Activated T-helper 9 cell treated with anti-CD3 and anti-CD28 coated beads, Interleukin-2, amount 50 U/mL, for 16 hours (primary cell): ENCODE measurements at places on chromosomes 3 and 15.

GRCh38 chr3:151499168-151499567 lies 38.3 kb upstream of the IGSF10 start:
- DNase-seq, result no peak

GRCh38 chr3:89057398-89057797 lies 50.0 kb upstream of the EPHA3 start:
- DNase-seq, result no peak

DNA sequence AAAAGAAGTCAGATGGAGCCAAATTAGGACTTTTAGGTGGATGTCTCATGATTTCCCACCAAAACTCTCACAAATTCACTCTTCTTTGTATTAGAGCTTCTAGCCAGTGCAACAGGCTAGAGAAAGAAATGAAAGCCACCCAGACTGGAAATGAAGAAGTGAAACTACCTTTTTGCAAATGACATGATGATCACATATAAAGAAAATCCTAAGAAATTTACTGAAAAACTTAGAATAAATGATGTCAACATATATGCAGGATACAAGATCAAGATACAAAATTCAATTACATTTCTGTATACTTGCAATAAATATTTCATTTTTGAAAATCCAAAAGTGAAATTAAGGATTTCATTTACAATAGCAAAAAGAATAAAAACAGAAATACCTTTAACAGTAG lies 110.8 kb downstream of the LRIG1 start:
- no peak for DNase-seq

GRCh38 chr3:39208463-39209055 lies 16.2 kb upstream of the XIRP1 start:
- DNase-seq, result no peak

- DNase-seq, result no peak
These were observed 753.5 kb upstream of the NECTIN3 start for GRCh38 chr3:110318108-110318507.

DNA sequence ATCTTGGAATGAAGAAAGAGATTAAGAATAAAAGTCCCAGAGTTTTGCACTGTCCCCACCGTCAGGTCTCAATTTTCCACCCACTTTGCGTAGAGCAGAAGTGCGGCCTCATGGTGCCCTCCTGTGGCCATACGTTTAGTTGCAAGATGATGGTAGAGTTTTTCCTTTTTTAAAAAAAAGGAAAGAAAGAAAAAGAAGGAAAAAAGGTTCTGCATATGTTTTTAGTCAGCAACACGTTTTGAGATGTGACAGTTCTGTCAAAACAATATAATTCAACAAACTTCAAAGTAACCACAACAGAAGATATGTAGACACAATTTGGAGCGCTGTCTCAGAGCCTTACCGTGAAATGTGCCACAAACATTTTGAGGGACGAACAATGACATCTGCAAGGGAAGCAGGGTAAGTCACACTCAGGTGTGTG lies 24.6 kb downstream of the EBLN2 start:
- peak; percentile 20 for DNase-seq

DNA sequence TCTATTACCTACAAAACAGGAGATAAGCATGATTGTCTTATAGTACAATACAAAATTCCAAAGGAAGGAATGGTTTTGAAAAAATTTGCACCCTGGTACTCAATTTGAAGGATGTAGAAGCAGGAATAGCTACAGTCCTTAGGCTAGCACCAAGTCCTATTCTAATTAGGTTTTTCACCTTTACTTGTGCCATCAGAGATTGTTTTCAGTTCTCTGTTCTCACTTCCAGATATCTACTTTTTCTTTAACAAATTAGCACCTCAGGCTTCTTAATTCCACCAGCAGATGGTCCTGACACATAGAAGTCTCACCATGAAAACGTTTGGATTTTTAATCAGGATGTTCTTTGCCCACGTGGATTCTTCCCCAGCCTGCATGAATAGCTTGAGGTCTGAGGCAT lies 43.8 kb downstream of the IL5RA start:
- DNase-seq, result no peak

GRCh38 chr3:81753416-81754027 lies 7.9 kb downstream of the GBE1 start:
- DNase-seq, result no peak

DNA sequence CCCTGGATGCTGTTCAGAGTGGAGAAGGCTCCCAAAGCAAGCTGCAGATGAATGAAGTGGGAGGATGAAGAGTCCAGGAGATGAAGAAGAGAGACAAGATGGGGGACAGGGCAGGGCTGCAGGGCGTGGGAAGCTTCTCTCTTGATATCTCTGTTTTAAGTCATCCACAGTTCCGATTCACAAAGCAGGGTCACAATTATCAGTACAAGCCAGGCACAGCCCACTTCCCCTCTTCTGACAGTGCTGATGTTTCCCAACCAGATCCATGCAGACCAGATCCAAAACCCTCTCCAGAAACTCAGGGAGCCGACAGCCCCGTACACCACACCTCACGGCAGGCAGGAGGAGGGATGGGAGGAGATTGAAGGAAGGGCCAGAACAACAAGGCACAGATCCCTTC lies 31.1 kb downstream of the NTRK3 start:
- DNase-seq, result no peak

DNA sequence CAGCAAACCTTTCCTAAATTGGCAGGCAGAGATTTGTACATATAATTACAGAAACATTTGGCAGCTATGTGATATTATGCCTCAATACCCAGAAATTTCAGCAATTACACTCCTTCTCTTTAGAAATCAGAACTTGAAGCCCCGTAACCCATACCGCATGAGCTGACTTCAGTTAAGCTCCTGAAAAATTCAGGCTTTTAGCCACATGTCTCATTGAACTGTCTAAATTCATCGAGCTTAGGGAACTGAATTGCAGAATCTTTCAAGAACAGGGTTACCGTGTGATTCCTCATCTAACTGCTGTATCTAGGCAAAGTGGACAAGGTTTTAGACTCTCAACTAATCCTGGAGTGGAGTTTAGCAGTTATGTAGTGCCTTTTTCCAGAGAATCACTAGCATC lies 333.0 kb downstream of the EPHA3 start:
- no peak for DNase-seq

DNA sequence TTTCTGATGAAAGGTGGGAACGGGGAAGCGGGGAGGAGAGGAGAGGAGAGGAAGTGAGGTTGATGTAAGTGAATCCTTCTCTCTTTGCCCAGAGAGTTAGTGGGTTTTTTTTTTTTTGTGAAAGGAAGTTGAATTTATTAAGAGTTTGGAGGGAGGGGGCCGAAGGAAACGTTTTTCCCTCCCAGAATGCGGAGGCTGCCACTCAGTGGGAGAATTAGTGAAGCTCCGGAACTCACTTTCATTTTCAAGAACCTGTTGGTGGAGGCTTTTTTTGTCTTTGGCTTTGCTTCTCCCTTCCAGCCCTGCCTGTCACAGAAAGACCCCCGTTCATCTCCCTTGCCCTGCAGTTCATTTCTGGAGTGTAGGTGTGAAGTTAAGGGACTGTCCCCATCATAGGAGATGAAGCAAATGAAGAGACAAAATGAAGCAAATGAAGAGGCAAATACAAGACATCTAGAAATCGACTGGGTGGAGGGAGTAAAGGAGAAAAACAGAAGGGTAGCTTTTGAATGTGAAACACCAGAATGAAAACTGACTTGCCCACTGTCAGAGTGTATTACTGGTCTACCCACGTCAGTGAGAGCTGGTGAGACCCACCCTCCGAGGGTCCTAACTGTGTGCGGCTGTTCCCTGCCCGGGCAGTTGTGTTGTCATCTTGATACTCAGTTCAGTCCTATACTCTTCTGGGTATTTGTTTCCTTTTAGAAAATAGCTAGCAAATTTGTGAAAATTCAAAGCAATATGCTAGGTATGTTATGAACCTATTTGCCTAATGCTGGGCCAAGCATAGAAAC lies 91.5 kb downstream of the ITPR1 start:
- DNase-seq, result no peak

- no peak for DNase-seq
These were observed 82.2 kb downstream of the TRAK1 start for GRCh38 chr3:42173307-42173706.

- DNase-seq, result no peak
These were observed 34.7 kb upstream of the CTDSPL start for GRCh38 chr3:37826933-37827332.

- DNase-seq, result peak; percentile 5
These were observed 263.5 kb upstream of the CFAP20DC start for GRCh38 chr3:59313365-59313764.

DNA sequence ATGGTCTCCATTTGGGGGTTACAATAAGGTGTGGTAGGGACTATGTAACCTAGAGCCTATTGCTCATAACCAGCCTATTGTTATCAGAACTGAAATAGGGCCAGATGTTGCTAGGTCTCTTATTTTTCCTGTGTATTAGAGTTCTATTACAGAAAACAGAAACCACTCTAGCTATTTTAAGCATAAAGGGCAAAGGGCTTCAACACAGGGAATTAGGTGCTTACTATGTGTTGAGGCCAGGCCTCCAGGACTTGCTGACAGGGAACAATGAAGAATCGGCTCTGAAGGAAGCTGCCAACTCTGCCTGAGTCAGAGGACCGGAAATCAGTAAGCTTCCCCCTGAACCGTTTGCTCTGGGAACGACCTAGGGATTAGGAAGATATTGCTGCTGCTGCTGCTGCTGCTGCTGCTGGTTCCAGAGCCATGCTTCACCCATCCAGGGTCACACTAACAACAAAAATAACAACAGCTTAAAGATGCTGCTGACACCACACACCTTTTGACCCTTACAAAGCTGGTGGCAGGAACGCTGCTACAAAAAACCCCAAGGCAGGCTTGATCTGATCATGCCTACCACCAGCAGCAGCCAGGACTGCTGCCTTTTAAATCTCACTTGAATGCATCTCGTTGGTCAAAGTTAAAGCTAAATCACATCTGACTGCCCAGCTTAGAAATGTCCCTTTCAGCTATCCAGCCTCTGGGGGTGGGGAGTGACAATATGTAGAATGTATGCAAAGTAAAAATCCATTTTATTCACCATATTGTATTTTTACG lies 276.9 kb upstream of the IL12A start:
- DNase-seq, result no peak

- no peak for DNase-seq
These were observed 31.3 kb downstream of the NOX5 start for GRCh38 chr15:69045802-69046201.

DNA sequence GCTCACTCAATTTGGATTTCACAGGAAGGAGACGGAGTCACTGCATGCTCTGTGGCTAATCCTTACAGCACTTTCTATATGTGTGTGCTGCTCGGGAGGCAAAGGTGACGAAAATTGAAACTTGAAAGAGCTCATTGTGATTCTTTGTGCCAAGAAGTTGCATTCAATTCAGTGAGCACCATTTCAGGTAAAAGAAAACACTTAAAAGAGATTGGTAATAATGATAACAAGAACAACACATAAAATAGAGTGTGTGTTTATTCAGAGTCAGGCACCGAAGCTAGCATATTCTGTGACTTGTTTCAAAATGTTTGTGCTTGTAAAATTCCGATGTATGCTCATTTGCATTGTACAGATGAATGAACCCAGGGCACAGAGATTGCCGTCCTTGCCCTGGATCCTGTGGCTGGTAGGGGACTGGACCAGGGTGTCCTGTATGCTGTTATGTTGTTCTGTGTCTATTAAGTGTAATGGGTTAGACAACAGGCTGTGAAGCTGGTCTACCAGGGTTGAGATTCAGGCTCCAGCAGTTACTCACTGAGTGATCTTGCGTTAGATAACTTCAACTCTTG lies 193.3 kb upstream of the PROK2 start:
- DNase-seq, result no peak

- no peak for DNase-seq
These were observed 22.4 kb downstream of the ARL8B start for GRCh38 chr3:5144316-5144994.

DNA sequence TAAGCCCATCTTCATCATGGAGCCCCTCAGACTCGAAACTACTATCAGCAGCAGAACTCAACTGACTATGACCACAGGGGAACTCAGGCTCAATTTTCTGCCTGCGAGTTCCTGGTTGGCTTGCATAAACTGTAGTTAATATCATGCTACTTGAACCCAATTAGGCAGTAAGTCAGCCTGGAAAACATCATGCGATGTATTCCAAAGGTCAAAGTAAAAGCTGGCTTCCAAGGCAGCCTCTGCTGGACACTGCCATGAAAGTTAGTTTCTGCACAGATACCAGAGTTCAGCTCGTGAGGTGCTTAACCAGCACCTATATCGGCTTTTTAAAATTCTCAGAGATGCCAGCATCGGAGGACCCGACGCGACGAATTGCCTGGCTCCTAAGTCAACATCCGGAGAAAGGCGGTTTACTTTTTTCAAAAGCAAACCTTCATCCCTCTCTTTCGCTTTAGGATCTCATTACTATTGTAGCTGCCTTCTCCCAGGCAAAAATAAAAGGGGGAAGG lies 3.8 kb downstream of the ANP32A start:
- no peak for DNase-seq

DNA sequence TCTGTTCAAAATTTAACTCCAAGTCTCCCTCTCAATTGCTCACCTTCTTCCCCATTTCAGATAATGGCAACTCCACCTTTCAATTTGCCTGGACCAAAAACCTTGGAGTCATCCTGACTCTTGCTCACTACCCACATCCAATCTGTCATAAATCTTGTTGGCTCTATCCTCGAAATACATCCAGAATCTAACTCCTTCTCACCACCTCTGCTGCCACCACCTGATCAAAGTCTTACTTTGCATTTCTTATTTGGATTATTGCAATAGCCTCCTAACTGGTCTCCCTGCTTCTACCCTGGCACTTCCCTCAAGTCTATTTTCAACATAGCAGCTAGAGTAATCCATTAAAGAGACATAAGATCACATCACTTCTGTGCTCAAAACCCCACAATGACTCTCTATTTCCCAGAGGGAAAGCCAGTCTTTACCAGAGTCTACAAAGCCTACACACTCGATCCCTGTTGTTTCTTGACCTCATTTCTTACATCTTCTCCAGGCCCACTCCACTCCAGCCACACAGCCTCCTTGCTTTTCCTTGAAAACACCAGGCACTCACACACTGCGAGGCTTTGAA lies 86.6 kb downstream of the GPR156 start:
- DNase-seq, result no peak
